Activated CD8-positive, alpha-beta memory T cell treated with anti-CD3 and anti-CD28 coated beads, Interleukin-2, amount 10 ng/mL, durations not matched to agents 7 days and 5 days (primary cell): ENCODE measurements at places on chromosomes 7 and 10. TPM values are rescaled to one million over a fixed set of nuclear protein-coding genes. Genes with fewer than 3 reads are reported as not detected.
A peak's percentile ranks its signal among the peaks of the same experiment; 100 is the strongest.

Gene FBH1
- total RNA-seq, result 66.3 TPM

- no peak for DNase-seq
These were observed 14.2 kb downstream of the SLC29A3 start for GRCh38 chr10:71333129-71333887.

DNA sequence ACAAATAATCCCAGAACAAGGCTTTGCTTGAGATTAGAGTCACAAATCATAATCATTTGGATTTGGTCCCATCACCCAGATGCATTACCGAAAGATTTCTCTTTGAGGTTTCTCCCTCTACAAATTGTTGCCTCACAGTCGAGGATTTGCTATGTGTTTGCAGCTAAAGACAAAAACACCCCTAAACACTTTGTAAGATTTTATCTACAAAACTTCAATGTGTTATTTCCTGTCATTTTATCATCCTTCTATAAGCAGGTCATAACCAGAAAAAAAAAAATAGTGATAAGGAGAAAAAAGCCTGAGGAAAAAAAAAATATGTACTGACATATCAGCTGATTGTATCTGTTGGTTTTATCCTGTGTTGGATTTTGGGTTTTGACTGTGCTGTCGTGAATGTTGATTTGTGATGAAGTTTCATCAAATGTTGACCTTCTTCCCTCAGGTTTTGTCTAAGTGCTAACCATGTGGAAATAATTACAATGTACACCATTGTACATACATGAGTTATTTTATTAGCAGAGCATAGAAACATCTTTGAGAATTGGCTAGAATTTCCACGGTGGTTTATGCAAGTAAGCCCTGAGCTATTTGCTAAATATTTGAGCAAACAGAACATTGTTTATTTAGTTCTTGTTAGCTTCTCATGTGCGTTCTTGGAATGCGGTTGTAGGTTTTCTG lies 274.4 kb downstream of the NEBL start:
- no peak for DNase-seq

- DNase-seq, result peak; percentile 68
These were observed 28.6 kb downstream of the RPS24 start for GRCh38 chr10:78062296-78062695.

Gene MMD2
- not detected for total RNA-seq

Gene HPSE2
- total RNA-seq, result not detected

Gene TET1
- 2.8 TPM for total RNA-seq

Gene CYP2E1
- 0.26 TPM for total RNA-seq

DNA sequence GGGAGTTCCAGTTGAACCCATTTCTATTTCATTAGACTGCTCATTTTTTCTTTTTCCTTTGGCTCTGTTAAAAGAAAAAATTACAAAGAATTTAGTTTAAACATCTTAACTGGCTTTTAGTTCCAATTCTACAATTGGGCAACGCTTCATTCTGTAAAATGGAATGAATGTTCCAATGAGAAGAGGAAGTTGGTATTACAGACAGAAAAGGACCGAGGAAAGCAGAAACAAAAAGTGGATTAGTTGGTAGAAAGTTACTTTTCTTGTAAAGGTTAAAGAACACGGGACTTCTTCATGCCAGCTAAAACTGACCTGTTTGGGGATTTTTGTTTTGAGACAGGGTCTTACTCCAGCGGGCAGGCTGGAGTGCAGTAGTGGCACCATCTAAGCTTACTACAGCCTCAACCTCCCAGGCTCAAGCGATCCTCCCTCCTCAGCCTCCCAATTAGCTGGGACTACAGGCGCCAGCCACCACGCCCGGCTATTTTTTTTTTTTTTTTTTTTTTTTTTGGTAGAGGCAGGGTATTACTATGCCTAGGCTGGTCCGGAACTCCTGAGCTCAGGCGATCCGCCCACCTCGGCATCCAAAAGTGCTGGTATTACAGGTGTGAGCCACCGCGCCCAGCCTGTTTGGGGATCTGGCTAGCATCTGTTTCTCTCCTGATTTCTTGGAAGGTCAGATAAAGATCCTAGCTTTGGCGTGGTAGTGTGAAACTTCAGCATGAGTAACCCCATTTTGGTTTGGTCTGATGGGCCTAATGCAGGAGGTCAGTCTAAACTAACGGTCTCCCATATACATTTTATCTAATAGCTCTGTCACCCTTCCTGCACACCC lies 1.3 kb upstream of the VDAC2 start:
- DNase-seq, result no peak
